GM23248 (cell line): ENCODE measurements at places on chromosomes 16 and 17. TPM values are rescaled to one million over a fixed set of nuclear protein-coding genes. Genes with fewer than 3 reads are reported as not detected.

Gene MT1G
- 3.3 and 4.4 TPM in 2 replicates for polyA plus RNA-seq

Gene SPN
- 0.14 TPM in 1 of 2 replicates, not detected in the other for polyA plus RNA-seq

Gene DECR2
- 25.2 and 26.1 TPM in 2 replicates for polyA plus RNA-seq

Gene SEZ6
- polyA plus RNA-seq: not detected in 2 replicates

Gene KRTAP2-3
- polyA plus RNA-seq: 54.3 and 55.2 TPM in 2 replicates

Gene TMEM88
- polyA plus RNA-seq: 0.23 TPM in 1 of 2 replicates, not detected in the other

Gene GRIN2A
- not detected in 2 replicates for polyA plus RNA-seq

Gene TP53TG3B
- not detected in 2 replicates for polyA plus RNA-seq

Gene PIRT
- not detected in 2 replicates for polyA plus RNA-seq

Gene TP53TG3D
- polyA plus RNA-seq: not detected in 2 replicates

Gene TXNDC11
- 24.4 and 25.9 TPM in 2 replicates for polyA plus RNA-seq

Gene CBLN1
- polyA plus RNA-seq: not detected in 2 replicates

Gene PTGES3L
- polyA plus RNA-seq: 0.62 and 0.90 TPM in 2 replicates

Gene PKD1
- polyA plus RNA-seq: 43.7 and 48.4 TPM in 2 replicates

Gene CDRT15L2
- not detected in 2 replicates for polyA plus RNA-seq

Gene TP53I13
- polyA plus RNA-seq: 37.3 and 40.6 TPM in 2 replicates

Gene NHERF2
- polyA plus RNA-seq: 29.0 and 45.1 TPM in 2 replicates

Gene PMP22
- 124 and 126 TPM in 2 replicates for polyA plus RNA-seq

Gene NHLRC4
- 0.20 TPM in 1 of 2 replicates, not detected in the other for polyA plus RNA-seq

Gene CUEDC1
- 13.6 and 15.5 TPM in 2 replicates for polyA plus RNA-seq

Gene DHRS7C
- polyA plus RNA-seq: not detected in 2 replicates

Gene PIP4K2B
- 12.8 and 13.4 TPM in 2 replicates for polyA plus RNA-seq

Gene PDF
- polyA plus RNA-seq: 18.0 and 20.9 TPM in 2 replicates

Gene MTSS2
- polyA plus RNA-seq: 0.43 and 0.44 TPM in 2 replicates
